Substantia nigra (tissue), 51 donors: ENCODE measurements at places on chromosomes 11 and 22.

DNA sequence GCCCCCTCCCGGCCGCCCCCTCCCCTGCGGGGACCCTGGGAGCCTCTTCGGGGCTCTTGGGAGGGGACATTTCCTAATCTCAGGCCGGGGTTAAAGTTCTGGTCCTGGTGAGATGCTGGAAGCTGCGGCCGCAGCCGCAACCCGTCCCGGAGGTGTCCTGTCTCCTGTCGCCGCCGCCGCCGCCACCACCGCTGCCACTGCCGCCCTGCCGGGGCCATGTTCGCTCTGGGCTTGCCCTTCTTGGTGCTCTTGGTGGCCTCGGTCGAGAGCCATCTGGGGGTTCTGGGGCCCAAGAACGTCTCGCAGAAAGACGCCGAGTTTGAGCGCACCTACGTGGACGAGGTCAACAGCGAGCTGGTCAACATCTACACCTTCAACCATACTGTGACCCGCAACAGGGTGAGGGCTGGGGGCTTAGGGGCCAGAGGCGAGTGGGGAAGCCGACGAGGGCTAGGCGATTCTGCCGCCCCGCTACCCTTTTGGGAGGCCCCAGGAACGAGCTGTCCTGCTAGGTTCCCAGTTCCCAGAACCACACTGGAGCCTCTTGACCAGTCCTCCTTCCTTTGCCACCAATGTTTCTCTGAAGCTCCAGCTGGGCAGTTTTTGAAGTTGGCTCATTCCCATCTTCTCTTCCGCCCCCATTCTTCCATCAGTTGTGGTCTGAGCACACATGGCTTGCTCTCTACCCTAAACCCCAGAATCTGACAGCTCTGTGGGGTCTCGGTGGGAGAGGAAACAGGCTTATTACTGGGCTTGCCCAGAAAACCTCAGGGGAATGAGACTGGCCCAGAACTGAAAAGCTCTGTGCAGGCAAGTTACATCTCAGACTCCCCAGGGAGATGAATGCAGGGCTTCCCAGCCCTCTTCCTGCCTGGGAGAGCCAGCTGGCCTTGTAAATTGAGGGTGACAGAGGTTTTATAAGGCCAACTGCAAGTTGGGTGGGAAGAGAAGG is 781 bp downstream of the SIDT2 start:
- no peak for DNase-seq

GRCh38 chr11:44133335-44133946 is 38.0 kb downstream of the EXT2 start:
- DNase-seq, result no peak

- DNase-seq, result no peak
Observed at GRCh38 chr22:45242778-45243191, 2.1 kb upstream of the KIAA0930 start.

GRCh38 chr11:93569496-93569895 is 26.3 kb upstream of the SMCO4 start:
- no peak for DNase-seq

DNA sequence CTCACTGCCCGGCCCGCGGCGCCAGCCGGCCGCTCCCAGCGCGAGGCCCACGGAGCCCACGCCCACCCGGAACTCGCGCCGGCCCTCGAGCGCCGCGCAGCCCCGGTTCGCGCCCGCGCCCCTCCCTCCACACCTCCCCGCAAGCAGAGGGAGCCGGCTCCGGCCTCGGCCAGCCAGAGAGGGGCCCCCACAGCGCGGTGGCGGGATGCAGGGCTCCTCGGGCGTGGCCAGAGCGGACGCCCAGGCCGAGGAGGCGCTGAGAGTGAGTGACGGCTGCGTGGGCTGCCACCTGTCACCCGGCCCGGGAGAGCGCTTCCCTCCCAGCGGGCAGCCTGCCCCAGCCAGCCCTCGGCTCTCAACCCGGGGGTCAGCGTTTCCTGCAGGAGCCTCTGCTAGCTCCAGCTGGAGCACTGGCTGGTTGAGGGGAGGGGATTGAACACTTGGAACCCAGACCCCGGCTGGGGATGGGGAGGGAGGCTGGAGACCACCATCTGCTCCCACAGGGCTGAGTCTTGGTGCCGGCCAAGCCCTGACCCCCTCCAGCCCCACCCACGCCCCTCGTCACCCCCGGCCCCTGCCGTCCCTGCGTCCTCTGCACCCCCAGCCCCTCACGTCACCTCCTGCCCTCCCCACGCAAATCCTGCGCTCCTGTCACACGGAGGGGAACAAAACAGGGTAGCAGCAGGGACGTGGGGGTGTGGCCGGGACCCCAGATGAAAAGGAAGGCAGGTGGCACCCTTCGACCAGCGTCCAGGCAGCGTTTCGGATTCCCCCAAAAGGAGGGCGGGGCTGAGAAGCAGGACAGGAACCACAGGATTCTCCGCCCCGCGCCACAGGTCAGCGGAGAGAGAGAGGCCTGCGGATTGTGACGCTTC is 157.0 kb downstream of the BRD1 start:
- DNase-seq, result no peak

DNA sequence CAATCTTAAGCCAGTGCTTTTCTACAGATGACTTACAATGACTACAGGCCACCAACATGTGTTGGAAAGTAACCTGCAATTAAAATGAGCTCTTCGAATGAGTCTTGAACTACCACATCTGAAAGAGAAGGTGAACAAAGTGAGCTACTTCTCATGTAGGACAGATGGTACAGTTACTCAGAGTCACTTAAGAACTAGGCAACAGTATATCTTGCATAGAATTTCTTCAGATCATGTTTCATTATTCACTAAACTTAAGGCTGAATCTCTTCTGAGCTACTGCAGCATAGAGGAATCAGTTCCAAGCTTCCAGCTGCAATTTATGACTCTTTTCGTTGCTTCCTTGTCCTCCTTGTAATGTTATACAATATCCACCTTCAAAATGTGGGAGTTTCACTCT is 270.9 kb downstream of the TTC28 start:
- no peak for DNase-seq
